HT-29 (cell line): ENCODE measurements at places on chromosomes 6 and 20. TPM values are rescaled to one million over a fixed set of nuclear protein-coding genes. Genes with fewer than 3 reads are reported as not detected.
A peak's percentile ranks its signal among the peaks of the same experiment; 100 is the strongest.

- DNase-seq = no peak
These were observed 112.8 kb upstream of the INSM1 start for GRCh38 chr20:20255099-20255498.

- DNase-seq = no peak
These were observed 290.1 kb downstream of the BMP2 start for GRCh38 chr20:7057611-7058010.

DNA sequence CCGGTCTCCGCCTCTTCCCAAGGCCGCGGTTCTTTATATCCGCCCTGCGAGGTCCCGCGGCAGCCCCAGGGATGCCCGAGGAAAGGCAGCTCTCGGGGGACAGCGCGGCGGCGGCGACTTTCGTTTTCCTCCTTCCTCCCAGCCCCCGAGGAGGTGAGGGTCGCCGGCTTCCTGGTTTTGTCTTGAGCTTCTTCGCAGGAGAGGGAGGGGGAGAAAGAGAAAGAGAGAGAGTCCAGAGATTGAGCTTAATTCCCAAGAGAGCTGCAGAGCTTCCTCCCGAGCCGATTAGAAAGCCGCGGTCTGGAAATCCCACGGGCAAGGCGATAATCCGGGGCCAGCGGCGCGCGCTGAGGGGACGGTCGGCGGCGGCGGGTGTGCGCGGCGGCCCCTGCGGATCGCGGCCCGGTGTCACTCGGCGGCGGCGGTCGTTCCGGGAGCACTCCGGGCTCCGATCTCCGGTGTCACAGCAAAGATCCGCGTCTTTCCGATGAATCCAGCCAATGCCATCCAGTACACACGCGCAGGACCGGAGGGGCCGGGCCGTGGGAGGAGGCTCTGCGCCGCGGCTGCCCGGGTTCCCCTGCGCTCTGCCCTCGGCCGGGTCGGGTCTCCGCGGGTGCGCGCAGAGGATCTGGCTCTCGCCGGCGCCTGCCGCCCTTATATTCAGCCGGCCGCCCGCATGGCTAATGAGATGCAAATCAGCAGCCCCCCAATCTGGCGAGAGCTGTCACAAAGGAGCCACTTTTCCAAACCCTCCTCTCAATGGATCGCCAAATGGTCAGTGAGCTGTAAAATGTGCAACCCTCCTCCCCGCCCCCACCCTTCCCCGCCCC lies at the start of gene DLL1:
DLL1 (minus strand) TSS at position 783 of the 833 bp plus-strand sequence. CDS start 939 bp downstream, outside the sequence.
- DNase-seq = no peak

DNA sequence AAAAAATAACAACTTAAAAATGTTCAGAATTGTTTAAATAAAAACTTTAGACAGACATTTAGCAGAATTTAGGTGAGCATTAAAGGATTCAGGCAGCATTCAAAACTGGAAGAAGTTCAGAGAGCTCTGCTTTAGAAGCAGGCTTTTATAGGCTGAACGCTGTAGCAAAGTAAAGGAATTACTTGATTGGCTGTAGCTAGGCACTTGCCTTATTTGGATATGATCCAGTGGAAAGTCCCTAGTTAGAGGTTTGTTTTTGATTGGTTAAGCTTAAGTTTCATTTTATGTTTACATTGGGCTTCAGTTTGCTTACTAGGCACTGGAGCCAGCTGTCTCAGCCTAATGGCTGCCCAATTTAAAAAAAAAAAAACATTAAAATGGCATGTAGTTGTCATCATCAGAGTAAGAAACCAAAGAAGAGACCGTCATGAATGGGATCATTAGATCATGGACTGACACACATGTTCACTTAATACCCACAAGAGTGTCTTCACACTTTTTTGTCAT lies 65.1 kb downstream of the CBFA2T2 start:
- DNase-seq = peak; percentile 91

GRCh38 chr20:59726281-59726595 lies 121.9 kb downstream of the PHACTR3 start:
- no peak for DNase-seq

GRCh38 chr6:117137711-117138110 lies 127.6 kb upstream of the VGLL2 start:
- DNase-seq = no peak

- DNase-seq = peak; percentile 74
These were observed 41.8 kb downstream of the FARS2 start for GRCh38 chr6:5302995-5303622.

DNA sequence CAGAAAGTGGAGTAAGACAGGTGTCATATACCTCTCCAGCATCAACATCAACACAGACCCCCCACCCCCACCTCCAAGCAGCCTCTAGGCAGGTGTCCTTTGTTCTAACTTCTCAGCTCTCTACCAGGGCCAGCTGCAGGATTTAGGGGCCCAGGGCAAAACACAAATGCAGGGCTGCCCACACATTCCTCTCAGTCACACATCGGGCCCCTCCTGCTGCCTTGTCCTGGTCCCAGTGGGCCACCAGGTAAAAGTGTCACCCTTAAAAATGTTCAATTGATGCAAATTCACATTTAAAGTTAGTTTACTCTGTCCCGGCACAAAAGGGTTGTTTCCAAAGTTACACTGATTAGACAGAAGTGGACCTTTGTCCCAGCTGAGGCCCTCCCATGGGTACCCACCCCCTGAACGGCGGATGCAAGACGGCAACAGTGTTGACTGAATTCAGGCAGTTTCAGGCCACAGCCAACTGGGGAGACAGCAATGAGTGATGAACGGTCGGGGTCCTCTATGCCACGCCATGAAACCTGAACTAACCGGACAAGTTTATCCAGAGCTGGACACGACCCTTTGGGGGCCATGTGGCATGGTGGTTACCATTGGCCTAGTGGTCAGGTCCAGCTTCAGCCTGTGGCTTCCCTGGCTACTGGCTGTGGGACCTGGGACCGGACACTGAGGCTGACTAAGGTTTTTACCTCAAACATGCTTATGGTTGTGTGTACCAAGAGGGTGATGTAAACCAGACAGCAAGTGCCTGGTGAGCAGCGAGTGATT lies 52.2 kb upstream of the UNC93A start:
- no peak for DNase-seq

The HSPA12B gene
- total RNA-seq = not detected in 2 replicates

The RNF182 gene
- total RNA-seq = not detected in 2 replicates

The CHMP4B gene
- total RNA-seq = 117 and 120 TPM in 2 replicates

The SLC22A7 gene
- not detected in 2 replicates for total RNA-seq
